Osteoblast (primary cell): ENCODE measurements at places on chromosomes 13 and 19.
A peak's percentile ranks its signal among the peaks of the same experiment; 100 is the strongest.

DNA sequence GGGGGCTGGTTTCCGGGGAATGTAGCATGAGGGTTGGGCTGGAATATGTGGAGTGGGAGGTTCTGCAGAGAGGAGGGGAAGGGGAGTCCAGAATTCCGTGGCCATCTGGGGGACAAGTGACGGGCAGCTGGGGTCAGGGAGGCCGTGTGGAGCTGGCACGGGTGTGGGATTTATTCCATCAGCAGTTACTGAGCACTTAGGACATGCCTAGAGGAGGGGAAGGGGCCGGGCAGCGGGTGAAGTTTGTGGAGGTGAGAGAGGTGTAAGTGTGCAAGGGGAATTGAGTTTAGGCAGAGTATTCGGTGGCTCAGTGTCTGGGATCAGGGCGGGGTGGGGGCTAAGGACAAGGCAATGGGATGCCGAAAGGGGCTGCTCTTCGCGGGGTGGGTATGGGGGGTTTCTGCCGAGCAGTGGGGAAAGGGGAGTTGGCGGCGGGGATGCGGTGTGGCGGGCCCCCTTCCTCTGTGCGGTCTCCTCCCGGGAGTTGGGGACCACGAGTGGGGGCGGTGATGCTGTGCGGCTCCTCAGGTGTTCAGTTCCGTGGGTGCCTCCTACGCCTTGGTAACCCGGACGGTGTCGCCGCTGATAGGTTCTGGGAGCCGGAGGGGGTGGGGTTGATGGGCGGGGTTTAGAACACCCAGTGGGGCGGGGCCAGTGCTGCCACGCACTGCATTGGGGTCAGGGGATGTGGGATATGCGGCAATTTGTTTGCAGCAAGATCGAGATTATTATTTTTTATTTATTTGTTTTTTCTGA, 5.4 kb downstream of the CCDC61 start:
- DNase-seq, result no peak
- peaks cover 16% of the 10 kb centered on the region for H3K4me1 ChIP-seq
- no peaks in the 10 kb centered on the region for H3K27me3 ChIP-seq
- peaks cover 4% of the 10 kb centered on the region for H3K36me3 ChIP-seq
- no peak overlapping the region for H3K4me3 ChIP-seq
- H3K27ac ChIP-seq, result no peak overlapping the region

DNA sequence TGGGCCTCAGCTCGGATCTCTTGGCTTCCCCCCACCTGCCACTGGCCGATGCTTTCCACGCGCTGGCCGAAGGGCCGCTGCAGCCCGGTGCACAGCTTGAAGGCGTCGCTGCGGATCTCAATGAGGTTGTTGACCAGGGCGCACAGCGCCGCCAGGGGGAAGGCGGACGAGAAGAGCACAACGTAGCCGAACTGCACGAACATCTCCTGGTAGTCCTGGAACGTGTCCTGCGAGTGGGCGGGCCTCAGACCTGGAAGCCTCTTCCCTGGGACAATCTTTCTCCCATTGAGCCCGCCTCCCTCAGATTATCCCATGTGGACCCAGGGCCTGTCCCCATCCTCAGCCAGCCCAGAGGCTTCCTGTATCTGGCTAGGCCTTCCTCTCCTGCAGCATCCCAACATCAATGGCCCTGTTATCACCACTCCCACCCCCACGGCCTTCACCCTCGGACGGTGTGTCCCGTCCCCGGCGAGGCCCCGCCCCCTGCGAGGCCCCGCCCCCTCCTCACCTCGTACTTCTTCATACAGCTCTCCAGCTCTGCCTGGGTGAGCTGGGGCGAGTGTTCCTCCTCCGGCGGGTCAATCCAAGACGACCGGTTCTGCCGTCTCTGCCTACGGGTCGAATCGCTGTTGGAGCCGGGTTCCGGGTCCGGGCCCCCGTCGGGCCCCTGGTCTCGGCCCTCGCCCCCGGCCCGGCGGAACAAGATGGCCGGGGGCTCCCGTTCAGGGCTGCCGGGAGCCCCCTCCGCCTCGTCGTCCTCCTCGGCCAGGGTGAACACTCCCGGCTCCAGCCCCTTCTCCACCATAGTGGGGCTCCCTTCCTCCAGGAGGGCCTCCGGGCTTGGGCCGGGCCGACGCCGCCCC, 6.8 kb downstream of the ANO8 start:
- no peak overlapping the region for H3K27ac ChIP-seq
- peak; percentile 92 for DNase-seq
- H3K36me3 ChIP-seq, result no peaks in the 10 kb centered on the region
- peaks cover 11% of the 10 kb centered on the region for H3K4me1 ChIP-seq
- H3K27me3 ChIP-seq, result no peaks in the 10 kb centered on the region
- no peak overlapping the region for H3K4me3 ChIP-seq

DNA sequence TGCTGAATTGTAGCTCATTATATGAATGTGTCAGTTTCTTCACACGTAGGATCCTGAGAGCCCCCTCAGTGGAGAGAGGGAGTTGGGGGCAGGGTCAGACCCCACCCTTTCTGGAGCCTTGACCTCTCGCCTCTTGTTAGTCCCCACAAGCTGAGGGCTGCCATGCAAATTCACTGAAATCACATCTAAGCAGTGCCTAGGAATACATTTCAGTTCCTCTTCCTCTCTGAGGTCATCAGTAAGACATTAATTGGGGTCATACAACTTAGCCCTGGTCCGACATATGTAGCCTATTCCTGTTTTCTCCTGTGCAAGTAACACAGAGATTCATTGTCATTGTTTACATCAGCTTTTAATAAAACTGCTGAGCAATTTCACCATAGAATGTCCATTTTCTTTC, 30.0 kb downstream of the MYO9B start:
- H3K4me1 ChIP-seq, result peaks cover 14% of the 10 kb centered on the region
- no peak overlapping the region for H3K4me3 ChIP-seq

GRCh38 chr13:48185018-48185417, 48.0 kb upstream of the ITM2B start:
- H3K27me3 ChIP-seq, result peaks cover 3% of the 10 kb centered on the region
- H3K4me1 ChIP-seq, result no peaks in the 10 kb centered on the region
- no peak overlapping the region for H3K27ac ChIP-seq
- H3K36me3 ChIP-seq, result no peaks in the 10 kb centered on the region

DNA sequence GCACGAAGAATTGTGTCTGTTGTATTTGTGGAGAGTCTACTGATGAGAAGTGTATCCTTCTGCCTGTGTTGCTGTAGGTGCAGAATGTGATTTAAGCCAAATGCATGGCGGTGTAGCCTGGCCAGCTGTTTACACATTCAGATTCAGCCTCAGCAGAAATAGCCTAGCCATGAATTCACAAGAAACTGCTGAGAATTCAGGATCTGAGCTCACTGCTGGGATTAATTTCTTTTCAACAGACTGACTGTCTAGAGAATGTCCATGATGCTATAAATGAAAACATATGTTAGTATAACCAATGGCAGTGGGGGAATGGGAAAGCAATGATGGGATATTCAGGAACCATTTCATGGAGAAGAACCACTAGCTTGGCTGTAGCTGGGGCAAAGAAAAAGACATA, 77.4 kb upstream of the RNF113B start:
- peaks cover 38% of the 10 kb centered on the region for H3K4me1 ChIP-seq
- H3K27me3 ChIP-seq, result no peaks in the 10 kb centered on the region
- DNase-seq, result no peak
- peak overlapping the region; percentile 95 for H3K27ac ChIP-seq
- H3K4me3 ChIP-seq, result no peak overlapping the region

- no peak overlapping the region for H3K4me3 ChIP-seq
- no peak overlapping the region for H3K27ac ChIP-seq
- H3K4me1 ChIP-seq, result no peaks in the 10 kb centered on the region
- no peak for DNase-seq
- H3K36me3 ChIP-seq, result no peaks in the 10 kb centered on the region
- H3K27me3 ChIP-seq, result no peaks in the 10 kb centered on the region
These were observed 26.2 kb downstream of the TMTC4 start for GRCh38 chr13:100648354-100648753.

GRCh38 chr19:575527-576506, 3.4 kb downstream of the BSG start:
- peak; percentile 97 for DNase-seq
- peaks cover 44% of the 10 kb centered on the region for H3K4me1 ChIP-seq
- no peaks in the 10 kb centered on the region for H3K27me3 ChIP-seq
- no peaks in the 10 kb centered on the region for H3K36me3 ChIP-seq
- peak overlapping the region; percentile 41 for H3K27ac ChIP-seq
- peak overlapping the region; percentile 45 for H3K4me3 ChIP-seq
